Right hindlimb (tissue), 1 donor: ENCODE measurements at places on chromosomes 6 and 20.

GRCh38 chr20:23647346-23647745 lies 9.6 kb upstream of the CST3 start:
- no peak for DNase-seq

- DNase-seq, result no peak
These were observed 278.8 kb upstream of the RUNX2 start for GRCh38 chr6:45049188-45049843.

DNA sequence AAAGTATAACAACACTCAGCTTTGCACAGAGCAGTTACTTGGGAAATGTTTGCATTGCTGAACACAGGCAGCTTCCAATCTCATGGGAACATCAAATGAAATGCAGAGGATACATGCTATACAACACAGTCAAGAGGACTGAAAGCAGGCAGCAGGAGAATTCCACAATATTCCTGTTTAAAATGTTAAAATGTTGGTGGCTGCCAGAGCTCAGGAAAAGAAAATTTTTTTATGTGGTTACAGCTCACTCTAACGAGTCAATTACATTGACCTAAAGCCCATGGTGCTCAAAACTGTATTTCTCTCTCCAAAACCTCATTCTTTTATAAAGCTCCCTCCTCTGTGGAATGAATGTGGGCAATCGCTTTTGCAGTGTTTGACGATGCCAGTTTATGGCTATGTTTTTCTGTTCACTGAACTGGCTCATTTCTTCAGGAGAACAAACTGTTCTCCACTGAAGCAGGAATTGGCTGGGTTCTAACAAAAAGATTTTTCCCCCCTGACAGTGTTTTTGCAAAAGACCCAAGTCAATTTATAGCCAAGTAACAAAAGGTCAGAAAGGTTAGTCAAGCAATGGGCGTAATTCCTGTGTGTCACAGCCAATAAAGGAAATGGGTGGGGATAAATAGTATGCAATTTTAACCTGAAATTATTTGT lies 69.0 kb downstream of the ZHX3 start:
- DNase-seq, result peak; percentile 45

DNA sequence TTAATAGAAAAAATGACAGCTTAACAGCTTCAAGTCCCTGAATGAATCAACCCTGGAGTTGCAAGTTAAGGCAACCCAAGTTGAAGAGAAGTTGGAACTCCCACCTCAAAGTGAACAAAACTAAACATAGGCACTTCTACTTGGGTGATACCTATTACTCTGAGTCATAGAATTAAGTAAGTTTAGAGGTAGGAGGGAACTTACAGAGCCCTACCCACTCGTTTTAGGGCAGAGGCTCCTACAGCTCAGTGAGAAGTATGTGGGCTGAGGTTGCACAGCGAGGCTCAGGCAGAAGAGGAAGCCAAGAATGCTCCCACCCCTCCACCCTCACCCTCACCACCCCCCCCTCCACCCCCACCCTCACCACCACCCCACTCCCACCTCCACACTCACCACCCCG lies 42.2 kb downstream of the NFATC2 start:
- no peak for DNase-seq

DNA sequence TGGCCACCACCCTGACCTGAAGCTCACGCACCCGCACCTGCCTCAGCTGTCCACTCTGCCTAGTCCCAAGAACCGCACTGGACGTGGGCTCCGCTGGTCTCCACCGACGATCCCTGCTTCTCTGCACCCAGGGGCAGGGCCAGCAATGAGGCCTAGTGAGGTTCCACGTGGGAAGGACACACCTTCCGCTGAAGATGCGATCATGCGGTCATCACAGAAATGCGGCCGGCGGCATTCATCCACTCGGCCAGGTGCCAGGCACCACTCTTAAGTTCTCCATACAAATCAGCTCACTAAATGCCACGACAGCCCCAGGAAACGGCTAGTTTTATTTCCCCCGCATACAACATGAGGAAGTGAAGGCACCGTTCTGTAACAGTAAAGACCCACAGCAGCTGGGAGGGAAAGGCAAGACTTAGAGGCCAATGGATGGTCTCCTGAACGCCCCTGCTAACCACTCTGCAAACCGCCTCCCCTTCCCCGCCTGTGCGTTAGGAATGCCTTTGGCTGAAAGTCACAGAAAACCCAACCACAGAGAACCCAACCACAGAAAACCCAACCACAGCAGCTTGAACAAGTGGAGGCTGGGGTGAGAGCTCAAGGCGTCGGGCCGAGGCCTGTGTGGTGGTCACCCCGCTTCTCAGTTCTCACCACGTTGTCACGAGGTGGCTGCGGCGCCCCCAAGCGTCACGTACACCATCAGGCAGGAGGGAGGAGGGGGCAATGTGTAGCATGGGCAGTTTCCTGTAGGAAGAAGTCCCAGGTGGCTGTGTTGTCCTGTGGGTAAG lies 204.4 kb downstream of the TAF4 start:
- DNase-seq, result no peak

GRCh38 chr20:50628332-50628731 lies 63.0 kb downstream of the RIPOR3 start:
- peak; percentile 73 for DNase-seq

DNA sequence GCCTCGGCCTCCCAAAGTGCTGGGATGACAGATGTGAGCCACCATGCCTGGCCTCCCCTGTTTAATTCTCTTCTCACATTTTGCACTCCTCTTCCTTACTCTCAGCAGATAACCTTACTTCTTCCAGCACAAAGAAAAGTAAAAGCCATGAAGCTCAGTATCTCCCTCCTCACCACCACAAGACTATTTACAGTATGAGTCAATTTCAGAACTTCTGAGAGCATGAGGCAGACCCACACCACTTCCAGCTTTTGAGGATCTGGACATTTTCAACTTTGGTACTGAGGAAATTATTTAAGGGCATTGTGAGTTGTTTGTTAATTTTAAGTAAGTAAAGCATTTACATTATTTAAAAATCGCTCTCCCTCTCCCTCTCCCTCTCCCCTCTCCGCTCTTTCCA lies 8.0 kb upstream of the SNX3 start:
- no peak for DNase-seq

DNA sequence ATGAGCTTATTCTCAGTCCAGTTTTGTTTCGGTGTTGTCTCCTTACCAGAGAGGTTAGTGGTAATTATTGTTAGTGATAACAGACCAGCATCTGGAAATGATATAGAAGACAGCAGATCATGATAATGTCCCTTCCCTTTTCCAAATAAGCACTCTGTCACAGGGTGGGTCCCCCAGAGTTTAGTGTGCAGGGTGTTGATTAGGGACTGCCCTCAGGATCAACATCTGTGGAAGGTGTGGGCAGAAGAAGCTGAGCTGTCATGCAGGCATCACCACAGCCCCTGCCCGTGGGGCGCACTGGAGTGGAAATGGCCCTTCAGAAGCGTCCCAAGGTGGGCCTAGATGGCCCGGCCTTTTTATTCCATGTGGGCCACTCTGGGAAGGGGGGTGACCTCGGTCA lies 67.6 kb upstream of the DTNBP1 start:
- DNase-seq, result no peak

DNA sequence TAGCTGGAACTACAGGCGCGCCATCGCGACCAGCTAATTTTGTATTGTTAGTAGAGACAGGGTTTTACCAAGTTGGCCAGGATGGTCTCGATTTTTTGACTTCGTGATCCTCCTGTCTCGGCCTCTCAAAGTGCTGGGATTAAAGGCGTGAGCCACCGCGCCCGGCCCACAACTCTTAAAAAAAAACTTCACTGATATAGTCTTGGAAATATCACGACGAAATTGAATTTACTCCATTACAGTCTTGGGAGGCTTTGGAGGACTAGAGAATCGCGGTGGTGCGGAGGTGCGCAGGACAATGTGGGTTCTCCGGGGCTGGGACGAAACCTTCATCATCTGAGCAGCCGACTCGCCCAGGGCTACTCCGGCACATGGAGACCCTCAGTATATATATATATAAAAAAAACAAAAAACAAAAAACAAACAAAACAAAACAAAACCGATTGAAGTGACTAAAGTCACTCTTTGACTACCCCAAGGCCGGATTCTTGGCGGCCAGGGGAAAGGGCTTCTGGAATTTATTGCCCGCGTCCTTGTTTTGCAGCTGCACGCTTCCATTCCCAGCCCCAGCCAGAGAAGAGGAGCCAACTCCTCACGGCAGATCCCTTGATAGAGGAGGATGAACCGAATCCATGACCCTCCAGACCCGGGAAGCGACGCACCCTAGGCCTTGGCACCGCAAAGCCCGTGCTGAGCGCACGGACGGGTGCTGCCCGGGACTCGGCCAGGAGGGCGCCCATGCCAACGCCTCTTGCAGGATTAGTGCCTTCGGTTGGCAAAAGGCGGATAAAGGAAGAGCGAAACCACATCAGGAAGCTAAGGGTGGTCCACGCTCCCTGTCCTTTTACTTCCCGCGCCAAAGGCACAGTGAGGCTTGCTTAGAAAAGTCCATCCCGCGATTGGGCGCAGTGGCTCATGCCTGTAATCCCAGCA lies 1.7 kb upstream of the GCM2 start:
- DNase-seq, result peak; percentile 26

GRCh38 chr6:98958776-98959175 lies 11.0 kb upstream of the FBXL4 start:
- no peak for DNase-seq

- DNase-seq, result no peak
These were observed 44.1 kb downstream of the ADGB start for GRCh38 chr6:146642921-146643320.

GRCh38 chr6:170429450-170429849 lies 122.9 kb downstream of the FAM120B start:
- DNase-seq, result no peak

- DNase-seq, result no peak
These were observed 223.9 kb downstream of the PRL start for GRCh38 chr6:22072949-22073348.

DNA sequence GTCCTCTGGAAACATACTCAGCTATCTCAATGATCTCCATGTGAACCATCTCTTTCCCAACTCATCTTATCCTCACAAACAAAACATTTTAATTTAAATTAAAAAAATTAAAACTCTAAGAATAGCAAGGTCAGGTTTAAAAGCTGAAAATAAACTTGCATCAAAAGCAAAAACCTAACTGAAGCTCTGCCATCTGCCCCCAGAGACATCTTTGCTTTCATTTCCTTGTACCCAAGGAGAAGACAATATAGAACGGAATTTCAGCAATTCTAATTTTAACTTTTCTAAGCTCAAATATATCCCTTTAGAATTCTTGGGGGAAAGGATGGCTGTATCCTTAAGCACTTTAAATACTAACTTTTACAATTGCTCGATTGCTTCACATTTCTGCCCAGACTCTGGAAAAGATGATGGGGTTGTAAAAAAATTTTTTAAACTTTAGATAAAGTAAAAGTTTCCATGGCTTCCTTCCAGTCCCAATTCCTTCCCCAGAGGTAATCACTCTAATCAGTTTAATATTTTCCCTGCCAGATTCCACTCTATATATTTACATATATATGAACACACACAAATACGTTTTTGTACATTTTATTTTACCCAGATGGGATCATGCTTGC lies 69.2 kb upstream of the SMIM29 start:
- no peak for DNase-seq

- DNase-seq, result no peak
These were observed 116.4 kb upstream of the KCNQ5 start for GRCh38 chr6:72505446-72505845.

GRCh38 chr6:37943436-37944058 lies 124.0 kb downstream of the ZFAND3 start:
- no peak for DNase-seq

DNA sequence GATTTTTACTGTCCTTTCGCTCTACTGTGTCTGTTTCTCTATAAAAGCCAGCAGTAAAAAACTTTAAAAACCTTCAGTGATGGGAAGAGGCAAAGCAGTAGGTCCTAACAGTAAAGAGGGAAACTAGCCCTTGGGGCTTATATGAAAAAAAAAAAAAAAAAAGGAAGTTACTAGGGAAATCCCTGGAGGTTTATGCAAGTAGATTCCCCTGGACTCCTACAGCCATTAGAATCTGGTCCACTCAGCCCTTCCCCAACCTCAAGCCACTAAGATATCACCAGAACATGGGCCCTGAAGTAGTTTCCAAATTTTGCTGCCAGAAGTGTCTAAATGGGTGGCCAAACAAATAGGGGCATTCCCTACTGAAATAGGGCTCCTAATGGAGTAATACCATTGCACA lies 70.5 kb upstream of the HINT3 start:
- no peak for DNase-seq

GRCh38 chr20:22561965-22562577 lies 22.3 kb downstream of the FOXA2 start:
- DNase-seq, result no peak

DNA sequence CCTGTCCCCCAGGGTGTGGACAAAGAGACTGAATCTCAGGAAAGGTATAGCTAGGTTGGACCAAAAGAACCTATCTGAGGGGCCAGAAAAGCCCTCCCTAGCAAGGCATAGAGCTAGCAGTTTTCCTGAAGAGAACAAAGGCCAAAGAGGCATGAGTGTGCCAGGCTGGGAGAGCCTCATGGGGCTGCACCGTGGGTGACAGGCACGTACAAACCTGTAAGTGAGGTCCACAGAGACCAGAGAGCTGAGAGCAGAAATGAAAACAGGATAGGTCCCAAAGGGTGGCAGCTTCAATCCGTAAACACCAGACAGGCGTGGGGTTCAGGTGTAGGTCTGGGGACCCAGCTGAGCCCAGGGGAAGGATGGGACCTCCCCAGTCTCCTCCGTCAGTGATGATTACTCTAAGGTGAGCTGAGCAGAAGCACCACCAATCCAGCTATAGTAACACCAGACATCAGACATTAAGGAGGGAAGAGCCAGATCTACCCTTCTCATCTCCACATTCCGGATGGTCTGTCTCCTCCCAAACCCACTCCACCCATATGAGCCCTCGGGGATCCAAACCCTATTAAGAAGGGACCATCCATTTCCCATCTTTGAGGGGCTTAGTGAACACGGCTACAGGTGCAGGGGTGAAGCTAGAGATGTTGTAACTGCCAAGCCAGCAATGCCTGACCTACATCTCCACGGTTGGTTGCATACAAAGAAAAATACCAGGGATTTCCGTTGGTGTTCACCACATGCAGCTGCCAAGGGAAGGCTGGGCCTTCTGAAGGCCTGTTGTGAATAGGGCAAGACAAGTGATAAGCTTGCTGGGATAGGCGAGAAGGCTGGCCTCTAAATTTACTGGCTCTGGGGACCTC lies 38.3 kb downstream of the BCL2L1 start:
- DNase-seq, result no peak

- DNase-seq, result no peak
These were observed 368.9 kb downstream of the UTRN start for GRCh38 chr6:144653885-144654505.

DNA sequence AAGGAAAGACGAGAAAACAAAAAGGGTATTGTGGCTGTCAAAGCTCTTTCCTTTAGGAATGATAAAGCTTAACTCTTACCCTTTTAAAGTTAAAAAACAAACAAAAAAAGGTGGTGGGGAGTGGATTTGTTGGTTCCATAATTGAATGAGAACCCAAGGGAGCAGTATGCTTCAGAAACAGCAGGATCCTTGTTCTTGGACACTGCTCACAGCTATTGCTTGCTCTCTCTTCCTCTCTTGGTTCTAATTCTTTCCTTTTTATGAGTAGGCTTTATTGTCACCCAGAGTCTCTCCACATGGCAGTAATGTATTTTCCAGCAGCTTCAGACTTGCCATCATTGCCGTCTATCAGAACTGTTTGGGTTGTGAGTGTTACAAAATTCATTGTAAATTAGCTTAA lies 18.7 kb upstream of the ATRN start:
- DNase-seq, result no peak

- no peak for DNase-seq
These were observed 22.3 kb upstream of the AFDN start for GRCh38 chr6:167804281-167805013.

- DNase-seq, result no peak
These were observed 25.8 kb upstream of the TPBG start for GRCh38 chr6:82337688-82338257.

- no peak for DNase-seq
These were observed 1190.5 kb upstream of the EYS start for GRCh38 chr6:66897576-66897975.

- DNase-seq, result no peak
These were observed 114.1 kb downstream of the LRFN2 start for GRCh38 chr6:40473026-40473425.
